ENCODE measurements at places on chromosomes 1 and 21.

- DNase-seq: no peak
Observed at GRCh38 chr1:61064673-61065072, 17.7 kb upstream of the NFIA start.

GRCh38 chr1:9448132-9449109, 90.8 kb upstream of the SLC25A33 start:
- DNase-seq: no peak

DNA sequence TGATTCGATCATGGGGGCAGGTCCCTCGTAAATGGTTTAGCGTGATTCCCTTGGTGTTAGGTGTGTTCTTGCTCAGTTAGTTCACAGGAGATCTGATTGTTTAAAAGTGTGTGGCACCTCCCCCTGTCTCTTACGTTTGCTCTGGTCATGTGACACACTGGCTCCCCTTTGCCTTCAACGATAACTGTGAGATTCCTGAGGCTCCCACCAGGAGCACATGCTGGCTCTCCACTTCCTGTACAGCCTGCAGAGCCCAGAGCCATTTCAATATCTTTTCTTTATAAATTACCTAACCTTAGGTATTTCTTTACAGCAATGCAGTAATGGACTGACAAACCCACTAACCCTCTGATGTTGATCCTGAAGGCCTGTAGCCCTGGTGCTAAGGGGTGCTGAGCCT, 141.9 kb downstream of the FCRL5 start:
- no peak for DNase-seq

- DNase-seq: no peak
Observed at GRCh38 chr21:41090981-41091380, 77.0 kb upstream of the BACE2 start.

GRCh38 chr1:204780630-204781029, 90.0 kb upstream of the NFASC start:
- no peak for DNase-seq

DNA sequence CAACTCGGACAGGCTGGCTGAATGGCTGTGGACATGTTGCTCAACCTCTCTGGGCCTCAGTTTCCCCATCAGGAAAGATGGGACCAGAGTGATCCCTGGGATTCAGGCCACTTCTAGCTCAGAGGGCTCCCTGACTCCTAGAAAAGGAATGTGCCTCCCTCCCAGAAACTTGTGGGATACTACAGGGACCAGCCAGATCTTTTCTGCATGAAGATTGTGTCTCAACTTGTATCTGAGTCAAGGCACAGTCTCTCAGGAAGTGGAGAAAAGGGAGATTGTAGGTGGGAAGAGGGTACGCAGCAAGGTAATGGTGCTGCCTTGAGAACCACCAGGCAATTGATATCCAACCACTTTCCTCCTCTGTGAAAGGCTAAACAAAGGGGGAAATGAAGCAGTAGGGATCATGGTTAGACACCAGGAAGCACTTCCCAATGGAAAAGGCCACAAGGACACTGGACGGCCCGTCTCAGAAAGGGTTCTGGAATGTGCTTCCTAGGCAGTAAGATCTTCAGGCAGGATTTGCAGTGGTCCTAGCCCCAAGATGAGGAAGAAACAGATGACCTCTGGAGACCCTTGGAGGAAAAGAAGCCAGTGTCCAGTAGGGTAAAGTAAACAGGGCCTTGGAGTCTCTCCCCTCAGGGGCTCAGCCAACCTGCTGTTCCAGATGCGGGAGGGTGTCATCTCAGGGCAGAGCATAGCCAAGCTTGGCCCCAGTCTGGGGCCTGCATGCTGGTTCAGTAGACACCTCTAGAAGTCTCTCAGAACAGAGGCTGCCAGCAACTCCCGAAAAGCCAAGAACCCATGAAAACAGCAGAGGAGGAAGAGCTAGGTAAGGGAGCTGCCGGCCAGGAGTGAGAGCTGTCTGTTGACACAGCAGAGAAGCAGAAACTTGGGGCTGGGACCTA, 16.8 kb downstream of the IFFO2 start:
- no peak for DNase-seq

DNA sequence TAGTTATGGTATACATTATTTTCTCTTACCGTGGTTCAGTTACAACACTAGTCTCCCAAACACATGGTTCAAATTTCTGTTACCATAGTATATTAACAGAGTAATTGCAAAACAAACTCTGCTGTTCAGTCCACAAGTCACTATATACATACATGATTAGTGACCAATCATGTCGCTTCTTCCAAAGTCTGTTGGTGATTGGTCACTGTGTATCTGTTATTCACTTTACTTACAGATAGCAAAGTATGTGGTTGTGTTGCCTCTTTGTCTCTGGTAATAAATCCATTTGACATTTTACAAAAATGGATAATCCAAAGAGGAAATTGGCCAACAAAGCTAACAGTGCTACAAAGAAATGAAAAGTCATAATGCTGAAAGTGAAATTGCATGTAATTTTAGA, 107.2 kb downstream of the RABGAP1L start:
- no peak for DNase-seq

DNA sequence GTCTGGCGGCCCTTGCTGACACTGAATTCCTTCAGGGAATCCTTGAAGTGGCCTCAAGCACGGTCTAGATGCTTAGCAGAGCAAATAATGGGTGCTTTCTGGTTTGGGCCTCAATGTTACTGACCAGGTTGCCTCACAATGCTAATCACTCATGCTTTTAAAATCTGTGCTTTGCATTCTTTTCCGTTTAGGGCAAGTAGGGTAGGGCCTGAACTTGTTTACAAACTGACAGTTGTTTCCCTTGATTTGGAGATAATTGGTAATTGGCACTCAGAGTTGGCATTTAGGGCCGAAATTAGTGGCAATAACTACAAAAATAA, 1.4 kb downstream of the VPS13D start:
- DNase-seq: no peak

DNA sequence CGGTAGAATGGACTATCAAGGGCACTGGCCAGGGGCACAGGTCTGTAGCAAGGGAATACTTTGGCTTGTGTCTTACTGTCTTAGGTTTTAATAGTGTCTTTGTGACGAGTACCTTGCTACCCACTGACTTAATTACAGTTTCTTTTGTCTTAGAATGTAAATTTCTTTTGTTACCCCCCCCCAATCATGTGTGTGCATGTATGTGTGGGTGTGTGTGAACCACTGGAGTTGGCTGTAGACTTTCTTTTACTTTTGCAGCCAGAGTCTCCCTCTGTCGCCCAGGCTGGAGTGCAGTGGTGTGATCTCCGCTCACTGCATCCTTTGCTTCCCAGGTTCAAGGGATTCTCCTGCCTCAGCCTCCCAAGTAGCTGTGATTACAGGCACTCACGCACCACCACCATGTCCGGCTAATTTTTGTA, 61.8 kb upstream of the CLDN14 start:
- DNase-seq: no peak

GRCh38 chr21:16842696-16843035, 670.2 kb upstream of the CXADR start:
- DNase-seq: peak; percentile 66

DNA sequence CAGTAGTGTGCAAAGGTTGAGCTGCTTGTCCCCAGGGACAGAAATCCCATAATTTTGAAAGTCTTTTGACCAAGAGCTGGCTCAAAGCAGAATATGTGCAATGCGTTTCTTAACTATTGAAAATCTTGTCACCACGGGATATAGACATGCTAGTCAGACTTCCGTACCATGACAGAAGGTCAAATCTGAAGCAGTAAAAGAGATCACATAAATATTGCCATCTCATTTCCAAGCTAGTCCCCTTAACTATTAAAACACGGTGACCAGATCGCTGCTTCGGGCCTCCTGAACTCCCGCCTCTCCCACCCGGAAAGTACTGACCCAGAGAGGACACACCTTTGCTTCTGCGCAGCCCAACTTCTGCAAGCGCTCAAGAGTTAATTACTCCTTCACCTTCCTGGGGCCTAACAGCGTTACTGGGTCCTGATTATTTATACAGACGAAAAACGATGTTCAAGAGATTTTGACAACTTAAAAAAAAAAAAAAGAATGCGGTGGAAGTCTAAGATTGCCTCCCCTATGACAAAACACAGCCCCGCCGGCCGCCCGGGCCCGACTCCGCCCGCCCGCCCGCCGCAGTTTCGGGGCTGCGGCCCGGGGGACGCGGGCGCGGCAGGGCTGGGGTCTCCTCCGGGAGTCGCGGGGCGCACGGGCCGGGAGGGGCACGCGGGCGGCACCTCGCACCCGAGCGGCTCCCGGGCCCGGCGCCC, 692 bp downstream of the SORT1 start:
- peak; percentile 27 for DNase-seq

- DNase-seq: no peak
Observed at GRCh38 chr1:8373581-8374241, 55.8 kb downstream of the SLC45A1 start.

DNA sequence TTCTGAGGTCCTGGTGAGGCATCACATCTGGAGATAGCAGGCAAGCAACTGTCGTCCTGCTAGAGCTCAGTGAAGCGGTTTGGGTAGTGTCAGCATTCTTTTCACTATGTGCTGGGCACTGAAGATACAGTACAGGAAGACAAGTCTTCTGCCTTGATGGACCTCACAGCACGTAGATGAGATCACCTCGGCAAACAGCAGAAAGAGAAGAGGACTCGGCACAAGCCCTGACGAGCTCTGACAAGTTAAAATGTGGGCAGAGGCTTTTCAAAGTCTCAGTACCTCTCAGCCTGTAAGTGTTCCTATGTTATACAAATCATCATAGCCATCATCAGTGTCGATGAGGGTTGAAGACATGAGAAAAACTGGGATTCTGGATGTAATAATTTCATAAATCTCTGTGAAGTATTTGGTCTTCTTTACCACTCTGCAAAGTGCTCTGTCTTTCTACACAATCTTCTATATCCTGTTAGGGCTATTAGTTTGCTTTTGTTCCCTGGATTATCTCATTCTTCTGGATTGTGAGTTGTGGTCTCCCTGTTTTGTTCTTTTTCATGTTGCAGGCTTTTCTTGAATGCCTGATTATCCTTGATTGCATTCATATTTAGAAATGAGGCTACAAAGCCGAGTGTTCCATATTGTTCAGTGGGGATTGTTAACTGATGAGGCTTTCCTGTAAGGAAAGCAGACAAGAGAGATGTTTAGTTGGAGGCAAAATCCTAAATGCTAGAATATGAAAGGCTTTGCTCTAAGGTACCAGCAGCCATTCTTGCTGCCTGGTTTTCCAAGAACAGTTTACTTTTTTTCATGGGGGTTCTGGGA, 24.2 kb downstream of the MAEL start:
- DNase-seq: no peak

DNA sequence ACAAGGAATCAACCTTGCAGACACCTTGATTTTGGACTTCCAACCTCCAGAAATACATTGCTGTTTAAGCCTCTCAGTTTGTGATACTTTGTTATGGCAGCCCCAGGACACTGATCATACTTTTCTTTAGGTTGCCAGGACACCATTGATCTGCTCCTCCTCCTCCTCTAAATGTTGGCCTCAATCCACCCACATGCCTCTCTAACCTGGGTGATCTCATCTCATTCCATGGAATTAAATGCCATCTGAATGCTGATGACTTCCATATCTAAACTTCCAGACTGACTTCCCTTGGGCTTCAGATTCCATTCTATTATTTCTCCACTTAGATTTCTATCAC, 7.4 kb upstream of the PPP1R15B start:
- DNase-seq: no peak

DNA sequence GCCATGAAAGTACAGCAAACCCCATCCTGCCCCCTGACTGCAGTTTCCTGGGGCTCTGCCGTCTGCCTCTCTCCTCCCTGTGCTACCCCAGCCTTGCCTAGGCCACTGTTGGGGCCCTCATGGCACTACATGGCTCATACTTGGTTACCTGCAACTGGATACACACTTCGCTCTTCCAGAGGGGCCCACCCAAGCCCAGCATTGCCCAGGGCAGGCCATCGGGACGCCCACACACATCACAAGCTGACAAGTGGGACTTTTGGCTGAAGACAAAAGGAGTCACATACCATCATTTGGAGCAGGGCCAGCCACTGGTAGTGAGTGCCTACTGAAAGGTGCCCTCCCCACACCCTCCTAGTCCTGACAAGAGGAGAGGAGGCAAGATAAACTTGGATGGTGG, 82.8 kb downstream of the CD247 start:
- DNase-seq: no peak

DNA sequence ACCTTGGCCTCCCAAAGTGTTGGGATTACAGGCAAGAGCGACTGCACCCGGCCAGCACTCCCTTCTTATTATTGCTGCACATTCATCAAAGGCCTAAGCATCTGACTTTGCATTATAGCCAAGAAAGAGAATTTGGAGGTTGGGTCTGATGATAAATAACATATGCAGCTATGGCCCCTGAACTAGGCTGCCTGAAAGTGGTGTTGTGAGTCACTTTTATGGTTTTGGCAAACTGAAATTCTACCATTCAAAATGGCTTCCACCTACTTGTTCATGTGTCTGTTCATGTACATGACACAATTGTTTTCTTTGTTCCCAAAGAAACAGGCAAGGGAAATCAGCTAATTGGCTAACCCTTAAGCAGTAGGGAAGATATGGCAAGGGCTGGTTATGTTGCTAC, 25.0 kb upstream of the UAP1 start:
- DNase-seq: no peak

GRCh38 chr1:59484096-59484495, 187.2 kb downstream of the FGGY start:
- no peak for DNase-seq

DNA sequence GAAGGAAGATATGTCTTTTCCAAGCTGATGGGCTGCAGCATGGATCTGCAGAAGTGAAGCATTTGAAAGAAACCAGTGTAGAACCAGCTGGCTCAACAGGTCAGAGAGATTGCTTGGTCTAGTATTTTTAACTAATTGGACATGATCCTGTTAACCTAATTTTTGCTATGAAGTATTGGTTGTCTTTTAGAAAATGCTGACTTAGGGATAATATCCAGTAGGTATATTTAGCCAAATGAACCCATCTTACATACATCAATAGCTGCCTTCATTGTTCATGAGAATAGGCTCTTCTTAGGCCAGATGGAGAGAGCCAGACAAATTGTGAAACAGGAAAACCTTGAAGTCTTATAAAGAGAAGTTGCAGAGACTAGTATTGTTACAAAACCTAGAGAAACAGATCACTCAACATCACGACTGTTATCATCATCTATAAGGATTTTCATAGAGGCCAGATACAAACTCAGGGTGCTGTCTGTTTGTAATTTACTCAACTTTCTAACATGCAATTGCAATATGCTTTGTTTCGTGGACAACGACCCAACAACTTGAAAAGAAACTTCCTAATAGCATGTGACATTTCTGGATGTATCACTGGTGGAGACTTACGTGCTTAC, 148.2 kb downstream of the DISC1 start:
- DNase-seq: no peak

DNA sequence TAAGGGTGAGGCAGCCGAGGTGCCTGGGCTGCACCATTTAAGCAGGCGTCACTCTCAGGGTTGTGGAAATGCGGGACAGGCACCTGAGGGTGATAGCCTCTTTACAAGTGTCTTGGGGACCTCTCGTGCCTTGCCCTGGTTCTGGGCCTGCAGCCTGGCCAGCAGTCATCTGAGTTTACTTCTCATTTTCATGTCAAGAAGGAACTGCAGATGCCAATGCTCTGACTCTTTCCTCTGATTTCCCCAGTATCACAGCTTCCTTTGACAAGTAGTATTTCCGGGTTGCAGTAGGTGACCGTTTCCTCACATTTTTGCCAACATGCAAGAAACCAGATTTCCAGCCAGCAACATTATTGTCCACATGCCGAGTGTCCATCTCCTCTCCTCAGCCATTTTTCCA, 286.9 kb downstream of the DISC1 start:
- DNase-seq: no peak

Measured in NCI-H1105 treated with DMSO at 0.1 percent for 48 hours (cell line).